ENCODE measurements at places on chromosomes 7 and 10. TPM values are rescaled to one million over a fixed set of nuclear protein-coding genes. Genes with fewer than 3 reads are reported as not detected.

- no peak for DNase-seq
Observed at GRCh38 chr10:84329196-84329611, 815 bp downstream of the CCSER2 start.

GRCh38 chr10:33071857-33072256, 113.8 kb upstream of the ITGB1 start:
- DNase-seq: no peak

DNA sequence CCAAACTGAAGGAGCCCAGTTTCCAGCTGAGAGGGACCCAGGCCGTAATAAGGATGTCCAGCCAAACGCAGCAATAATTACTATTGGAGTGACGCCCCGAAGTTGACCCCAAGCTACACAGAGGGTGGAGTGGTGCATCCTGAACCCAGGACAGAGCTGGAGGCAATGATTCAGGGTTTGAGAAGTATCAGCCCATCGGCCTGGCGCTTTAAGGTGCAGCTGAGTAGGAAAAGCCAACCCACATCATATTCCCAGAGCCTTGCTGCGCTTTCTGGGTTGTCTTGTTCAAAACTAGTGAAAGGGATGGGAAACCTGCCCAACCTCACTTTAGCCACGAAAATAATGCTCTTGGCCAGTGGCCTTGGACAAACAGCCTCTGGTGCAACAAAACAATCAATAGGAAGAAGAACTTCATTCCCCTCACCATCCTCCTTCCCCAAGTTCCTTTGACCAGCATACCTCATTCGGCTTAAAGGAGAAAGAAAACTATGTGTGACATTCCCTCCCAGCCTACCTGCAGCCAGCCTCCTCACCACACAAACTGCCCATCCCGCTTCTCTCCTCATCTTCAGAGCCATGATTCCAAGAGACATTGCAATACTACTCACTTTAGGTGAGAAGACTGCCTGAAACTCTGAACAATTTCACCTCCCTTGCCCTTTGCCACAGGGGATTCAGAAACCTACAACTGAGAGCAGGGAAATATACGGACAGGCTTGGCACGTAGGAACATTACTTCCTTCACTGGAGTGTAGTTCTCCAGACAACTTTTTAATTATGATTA, 217.2 kb upstream of the MKLN1 start:
- DNase-seq: no peak

DNA sequence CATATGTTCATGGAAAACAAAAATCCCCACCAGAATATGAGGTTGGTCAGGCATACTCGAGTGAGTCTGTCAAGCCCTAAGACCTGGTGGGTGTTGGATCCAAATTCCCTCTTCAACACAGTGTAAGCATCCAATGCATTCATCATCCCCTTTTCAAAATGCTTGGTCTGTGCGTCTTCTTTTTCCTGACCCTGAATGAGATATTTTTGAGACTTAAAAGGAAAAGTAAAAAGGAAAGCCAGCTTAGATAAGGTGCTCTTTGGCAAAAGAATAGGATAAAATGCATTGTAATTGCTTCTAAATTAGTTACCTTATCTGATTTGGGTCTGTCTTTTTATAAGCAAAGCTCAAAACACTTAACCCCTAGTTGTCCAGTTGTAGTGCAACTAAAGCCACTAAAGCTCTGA, 331.5 kb downstream of the PTEN start:
- no peak for DNase-seq

DNA sequence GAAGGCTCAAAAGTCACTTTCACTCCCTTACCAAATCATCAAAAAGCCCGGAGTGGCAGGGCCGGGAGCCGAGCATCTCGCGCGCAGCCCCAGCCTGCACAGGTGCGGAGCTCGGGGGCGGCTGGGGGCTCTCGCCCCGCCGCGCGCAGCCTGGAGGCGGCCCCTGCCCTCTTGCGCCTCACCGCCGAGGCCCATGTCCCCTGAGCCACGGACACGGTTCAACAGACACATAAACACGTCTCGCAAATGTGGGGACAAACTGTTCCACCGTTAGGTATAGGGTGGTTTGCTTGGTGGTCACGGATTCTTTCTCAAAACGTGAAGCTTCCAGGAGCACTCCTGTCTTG, 700 bp downstream of the GSAP start:
- no peak for DNase-seq

GRCh38 chr7:71453630-71454029, 321.7 kb downstream of the GALNT17 start:
- no peak for DNase-seq

GRCh38 chr10:131141207-131141606, 170.3 kb downstream of the TCERG1L start:
- DNase-seq: no peak

GRCh38 chr10:63210611-63211196, 77.6 kb downstream of the NRBF2 start:
- no peak for DNase-seq

- no peak for DNase-seq
Observed at GRCh38 chr7:28364082-28364481, 48.2 kb upstream of the CREB5 start.

DNA sequence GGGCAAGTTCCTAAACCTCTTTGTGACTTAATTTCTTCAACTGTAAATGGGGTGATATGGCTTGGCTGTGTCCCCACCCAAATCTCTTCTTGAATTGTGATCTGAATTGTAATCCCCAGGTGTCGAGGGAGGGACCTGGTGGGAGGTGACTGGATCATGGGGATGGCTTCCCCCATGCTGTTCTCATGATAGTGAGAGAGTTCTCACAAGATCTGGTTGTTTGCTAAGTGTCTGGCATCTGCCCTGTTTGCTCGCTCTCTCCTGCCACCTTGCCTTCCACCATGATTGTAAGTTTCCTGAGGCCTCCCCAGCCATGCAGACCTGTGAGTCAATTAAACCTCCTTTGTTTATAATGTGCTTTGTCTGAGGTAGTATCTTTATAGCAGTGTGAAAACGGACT, 177.0 kb downstream of the MYOF start:
- DNase-seq: no peak

DNA sequence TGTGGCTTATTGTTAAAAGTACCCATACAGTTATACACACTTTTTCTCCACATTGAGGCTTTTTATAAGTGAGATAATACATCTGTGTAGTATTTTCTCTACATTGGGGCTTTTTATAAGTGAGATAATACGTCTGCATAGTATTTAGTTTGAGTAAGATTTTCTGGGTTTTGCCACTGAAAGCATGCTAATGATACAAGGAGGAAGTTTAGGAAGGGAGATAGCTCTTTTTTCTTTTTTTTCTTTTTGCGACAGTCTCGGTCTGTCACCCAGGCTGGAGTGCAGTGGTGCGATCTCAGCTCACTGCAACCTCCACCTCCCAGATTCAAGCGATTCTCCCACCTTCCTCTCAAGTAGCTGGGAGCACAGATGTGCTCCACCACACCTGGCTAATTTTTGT, 13.3 kb downstream of the FAM107B start:
- no peak for DNase-seq

GRCh38 chr7:84226759-84227158, 32.2 kb upstream of the SEMA3A start:
- no peak for DNase-seq

GHRHR gene
- total RNA-seq: not detected

SFRP5 gene
- total RNA-seq: 0.70 TPM

VWA2 gene
- total RNA-seq: 5.7 TPM

SDK1 gene
- 2.0 TPM for total RNA-seq

ICA1 gene
- 12.6 TPM for total RNA-seq

HOXA7 gene
- total RNA-seq: 0.76 TPM

GPR26 gene
- not detected for total RNA-seq

TMEM60 gene
- total RNA-seq: 6.9 TPM
